ENCODE measurements at places on chromosomes 12 and 14.

- DNase-seq = peak; percentile 73
Measured at GRCh38 chr14:103629503-103630121, 601 bp downstream of the KLC1 start.

GRCh38 chr12:10771132-10771733, 31.2 kb downstream of the TAS2R7 start:
- peak; percentile 41 for DNase-seq

DNA sequence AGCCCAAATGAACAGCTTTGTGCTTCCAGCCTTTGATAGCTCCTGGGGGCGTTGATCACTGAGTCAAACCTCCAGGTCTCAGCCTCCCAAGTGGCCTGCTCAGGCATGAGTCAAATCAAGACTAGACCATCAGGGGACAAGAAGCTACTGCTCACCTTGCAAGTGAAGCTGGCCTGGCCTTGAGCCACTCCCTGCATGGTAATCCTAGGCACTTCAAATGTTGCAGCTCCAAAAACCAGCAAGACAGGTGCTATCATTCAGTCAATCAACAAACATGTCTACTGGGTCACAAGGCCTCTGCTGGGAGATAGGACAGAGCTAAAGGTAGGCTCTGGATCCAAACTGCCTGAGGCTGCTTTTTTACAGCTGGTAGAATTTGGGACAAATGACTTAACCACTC, 33.1 kb upstream of the NOS1 start:
- DNase-seq = no peak

- no peak for DNase-seq
Measured at GRCh38 chr12:68162374-68162773, 2.8 kb upstream of the IFNG start.

DNA sequence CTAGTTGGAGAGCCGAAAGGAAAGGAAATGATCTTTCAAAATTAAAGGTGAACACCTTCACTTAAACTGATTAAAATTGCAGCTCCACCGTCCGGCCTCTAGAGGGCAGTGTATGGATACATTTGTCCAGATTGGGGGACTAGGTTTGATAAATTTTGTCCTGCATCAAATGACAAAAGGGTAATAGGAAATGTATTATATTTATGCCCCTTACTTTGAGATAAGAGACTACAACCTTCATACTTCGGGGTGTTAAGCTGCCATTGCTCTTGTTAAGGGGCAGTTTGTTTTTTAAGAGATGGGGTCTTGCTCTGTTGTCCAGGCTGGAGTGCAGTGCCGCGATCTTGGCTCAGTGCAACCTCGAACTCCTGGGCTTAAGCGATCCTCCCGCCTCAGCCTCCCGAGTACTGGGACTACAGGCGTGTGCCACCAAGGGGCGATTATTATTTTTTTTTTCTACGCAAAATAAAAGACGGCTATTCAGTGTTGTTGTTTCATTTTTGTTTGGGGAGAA, 818 bp upstream of the SUOX start:
- DNase-seq = peak; percentile 77

DNA sequence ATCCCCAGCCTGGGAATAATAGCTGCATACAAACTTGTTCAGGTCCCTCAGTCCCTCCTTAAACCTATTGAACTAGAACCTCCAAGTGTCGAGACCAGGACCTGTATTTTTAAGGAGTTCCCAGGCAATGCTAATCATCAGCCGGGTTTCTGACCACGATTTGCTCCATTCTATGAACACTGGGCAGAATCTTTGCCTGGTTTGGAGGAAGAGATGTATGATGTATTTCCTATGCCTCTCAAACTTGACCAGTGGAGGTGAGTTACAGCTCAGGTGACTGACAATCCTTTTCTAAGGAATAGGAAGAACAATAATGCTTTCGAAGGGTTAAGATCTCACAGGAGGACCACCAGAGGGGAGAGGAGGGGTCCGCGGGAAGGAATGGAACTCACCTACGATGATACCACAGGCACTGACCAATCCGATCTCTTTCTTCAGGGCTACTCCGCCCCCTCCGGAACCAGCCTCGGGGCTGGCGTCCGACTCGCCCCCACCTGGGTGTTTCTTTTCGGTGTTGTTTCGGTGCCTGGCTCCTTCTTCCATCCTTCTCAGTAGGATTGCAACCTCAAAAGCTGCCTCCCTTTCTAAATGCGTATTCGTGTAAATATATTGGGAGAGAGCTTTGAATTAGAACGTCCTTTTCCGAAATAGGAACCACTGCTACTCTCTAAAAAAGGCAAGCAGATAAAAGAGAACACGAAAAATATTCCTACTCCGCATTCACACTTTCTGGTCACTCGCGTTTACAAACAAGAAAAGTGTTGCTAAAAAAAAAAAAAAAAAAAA, 895 bp downstream of the SLC7A8 start:
- DNase-seq = peak; percentile 94
